HFFc6 (cell line): ENCODE measurements at places on chromosomes 11 and 22.

DNA sequence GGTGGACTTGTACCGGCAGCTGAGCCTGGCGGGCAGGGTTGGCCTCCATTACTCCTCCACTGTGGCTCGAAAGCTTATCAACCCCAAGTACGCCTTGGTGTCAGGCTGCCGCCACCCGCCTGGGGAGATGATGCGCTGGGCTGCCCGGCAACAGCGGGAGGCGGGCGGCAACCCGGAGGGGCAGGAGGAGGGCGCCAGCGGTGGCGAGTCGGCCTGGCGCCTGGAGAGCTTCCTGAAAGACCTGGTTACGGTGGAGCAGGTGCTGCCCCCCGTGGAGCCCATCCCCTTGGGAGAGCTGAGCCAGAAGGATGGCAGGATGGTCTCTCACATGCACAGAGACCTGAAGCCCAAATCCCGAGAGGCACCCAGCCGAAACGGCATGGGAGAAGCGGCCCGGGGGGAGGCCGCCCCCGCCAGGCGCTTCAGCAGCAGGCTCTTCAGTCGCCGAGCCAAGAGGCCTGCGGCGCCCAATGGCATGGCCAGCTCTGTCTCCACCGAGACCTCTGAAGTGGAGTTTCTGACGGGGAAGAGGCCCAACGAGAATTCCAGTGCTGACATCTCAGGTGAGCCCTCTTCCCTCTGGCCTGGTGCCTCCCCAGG, 26.7 kb downstream of the FAM83F start:
- no peak for DNase-seq

- no peak for DNase-seq
Observed at GRCh38 chr11:43119275-43119970, 192.4 kb upstream of the API5 start.

DNA sequence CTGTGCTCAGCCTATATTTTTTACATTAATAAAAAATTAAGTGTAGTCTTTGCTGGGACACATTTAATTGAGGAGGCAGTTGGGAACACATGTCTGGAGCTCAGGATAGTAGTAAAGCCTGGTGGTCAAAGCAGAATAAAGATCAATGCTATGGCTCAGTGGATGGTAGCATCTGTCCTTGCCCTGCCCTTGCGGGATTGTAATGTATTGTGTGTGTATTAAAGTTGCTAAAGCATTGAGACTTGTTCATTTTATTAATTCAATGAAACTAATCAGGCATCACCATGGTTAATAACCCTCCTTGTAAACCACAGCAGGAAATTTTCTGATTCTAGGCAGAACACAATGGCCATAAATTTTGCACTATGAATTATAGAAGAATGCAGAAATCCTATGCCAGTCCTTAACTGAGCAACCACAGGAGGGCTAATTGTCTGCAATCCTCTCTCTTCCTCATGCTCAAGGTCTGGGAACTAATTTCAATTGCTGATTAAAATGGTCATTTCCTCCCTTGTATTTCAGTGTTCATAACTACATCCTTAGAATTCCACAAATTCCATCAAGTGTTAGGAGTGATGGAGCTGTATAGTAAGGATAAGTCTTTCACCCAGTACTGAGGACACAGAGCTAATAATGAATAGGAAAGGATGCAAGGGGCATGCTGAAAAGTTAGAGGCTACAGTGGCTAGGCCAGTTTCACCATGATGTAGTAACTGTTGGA, 403.2 kb upstream of the DDI1 start:
- DNase-seq, result peak; percentile 75

DNA sequence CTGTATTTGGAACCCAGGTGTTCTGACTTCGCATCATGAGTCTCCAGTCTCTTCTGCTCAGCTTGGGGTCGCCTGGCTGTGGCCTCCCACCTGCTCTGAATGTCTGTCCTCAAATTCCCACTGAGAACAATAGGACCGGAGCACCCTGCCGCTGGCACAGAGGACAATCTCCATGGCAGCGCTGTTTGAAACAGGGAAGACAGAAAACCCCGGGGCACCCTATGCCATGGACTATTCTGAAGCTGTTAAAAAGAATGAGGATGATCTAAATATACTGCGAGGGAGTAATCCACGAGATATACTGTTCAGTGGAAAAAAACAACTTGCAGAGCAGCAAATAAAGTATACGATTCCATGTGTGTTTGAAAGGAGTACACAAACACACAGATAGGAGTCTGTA, 415.6 kb upstream of the NARS2 start:
- no peak for DNase-seq

- DNase-seq, result no peak
Observed at GRCh38 chr11:112478806-112479205, 218.1 kb upstream of the PLET1 start.
